Muscle of arm (tissue), 14 donors: ENCODE measurements at places on chromosomes 7 and 10.

- DNase-seq, result peak; percentile 25
Observed at GRCh38 chr7:33964417-33965182, 59.3 kb downstream of the BMPER start.

DNA sequence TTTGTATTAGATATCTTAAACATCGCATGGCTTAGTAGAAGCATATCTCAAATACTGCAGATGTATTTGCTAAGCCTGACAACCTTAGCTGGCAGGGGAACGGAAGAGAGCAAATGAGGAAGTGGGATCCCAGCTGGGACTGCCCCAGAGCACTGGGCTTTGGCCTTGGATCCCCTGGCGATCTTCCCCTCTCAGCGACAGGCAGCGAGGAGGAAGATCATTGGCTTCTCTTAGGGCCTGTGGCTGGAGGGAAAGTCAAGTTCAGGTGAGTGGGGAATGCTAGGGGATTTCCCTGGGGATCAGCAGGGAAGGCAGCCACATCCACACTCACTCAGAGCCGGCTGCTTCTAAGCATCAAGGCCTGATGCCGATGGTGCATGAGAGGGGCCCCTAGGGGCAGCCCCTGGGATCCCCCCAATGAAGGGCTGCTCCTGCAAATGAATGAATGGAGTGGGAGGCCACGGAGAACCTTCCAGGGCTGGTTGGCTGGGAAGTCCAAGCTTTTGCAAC, 42.0 kb downstream of the LYZL2 start:
- no peak for DNase-seq

DNA sequence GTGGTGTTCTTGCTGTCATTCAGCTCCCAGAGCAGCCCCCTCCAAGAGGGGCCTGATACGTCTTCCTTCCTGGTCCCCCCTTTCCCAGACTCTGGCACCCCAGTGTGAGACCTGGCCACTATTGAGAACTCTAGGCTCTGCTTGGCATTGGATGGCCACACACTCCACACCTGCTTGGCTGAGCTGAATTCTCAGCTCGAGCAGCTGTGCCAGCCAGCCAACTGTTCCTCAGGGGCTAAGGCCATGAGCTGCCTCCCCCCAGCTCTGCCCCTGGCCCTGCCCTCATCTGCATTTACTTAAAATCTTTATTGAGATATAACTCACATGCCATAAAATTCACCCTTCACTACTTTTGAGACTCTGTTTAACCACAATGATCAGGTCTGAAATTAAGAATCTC, 6.7 kb downstream of the TLL2 start:
- DNase-seq, result no peak

GRCh38 chr7:159205833-159206232, 61.2 kb upstream of the VIPR2 start:
- no peak for DNase-seq

DNA sequence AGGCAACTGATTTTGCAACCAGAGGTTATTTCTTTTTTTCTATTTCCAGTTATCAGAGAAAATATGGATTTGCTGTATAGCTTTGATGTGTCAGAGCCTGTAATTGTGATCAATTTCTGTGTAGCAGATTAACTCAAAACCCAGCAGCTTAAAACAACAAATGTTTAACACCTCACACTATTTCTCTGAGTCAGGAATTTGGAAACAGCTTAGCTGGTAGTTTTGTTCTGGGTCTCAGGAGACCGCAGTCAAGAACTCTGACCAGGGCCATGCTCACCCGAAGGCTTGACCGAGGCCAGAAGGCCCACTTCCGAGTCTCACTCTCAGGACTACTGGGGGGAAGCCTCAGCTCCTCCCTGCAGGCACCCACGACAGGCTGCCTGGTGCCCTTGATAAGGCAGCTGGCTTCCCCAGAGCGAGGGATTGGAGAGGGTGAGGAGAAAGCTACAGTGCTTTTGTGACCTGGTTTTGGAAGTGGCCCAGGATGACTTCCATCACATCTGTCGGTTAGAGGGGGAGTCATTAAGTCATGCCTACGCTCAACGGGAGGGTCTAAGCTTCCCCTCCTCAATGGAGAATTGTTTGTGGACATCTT, 105.7 kb upstream of the SHH start:
- DNase-seq, result no peak

DNA sequence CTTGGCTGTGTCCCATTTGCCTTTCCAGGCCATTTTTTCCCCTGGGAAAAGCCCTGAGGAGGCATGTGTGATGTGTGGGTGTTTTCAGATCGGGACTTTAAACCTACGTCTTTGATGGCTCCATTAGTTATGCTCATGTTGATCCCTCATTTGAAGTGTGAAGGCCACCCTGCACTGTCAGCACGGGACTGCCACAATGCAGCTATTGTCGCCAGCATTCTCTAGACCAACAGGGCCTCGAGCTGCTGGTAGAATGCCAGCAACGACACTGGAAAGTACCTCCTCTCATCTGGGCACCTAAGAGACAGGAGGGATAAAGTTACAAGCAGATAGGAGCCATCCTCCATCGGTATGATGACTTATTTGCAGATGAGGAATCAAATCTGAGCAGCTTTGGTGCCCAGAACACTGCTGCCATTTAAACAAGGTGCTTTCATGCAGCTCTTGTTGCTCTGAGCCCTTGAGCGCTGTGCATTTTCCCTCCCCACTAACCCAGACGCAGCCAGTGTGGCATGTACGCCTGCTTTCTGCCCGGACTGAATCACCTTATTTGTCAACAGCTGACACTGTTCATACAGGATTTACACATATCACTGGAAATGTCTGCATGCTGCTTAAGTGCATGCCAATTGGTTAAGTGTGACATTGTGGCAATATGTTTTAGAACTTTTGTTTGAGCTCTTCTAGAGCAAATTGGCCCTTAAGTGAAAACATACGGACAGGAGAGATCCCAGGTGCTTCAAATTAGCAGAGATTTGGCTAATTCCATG, 175.0 kb upstream of the PITRM1 start:
- no peak for DNase-seq

- no peak for DNase-seq
Observed at GRCh38 chr10:11015446-11015934, 2.2 kb upstream of the CELF2 start.

DNA sequence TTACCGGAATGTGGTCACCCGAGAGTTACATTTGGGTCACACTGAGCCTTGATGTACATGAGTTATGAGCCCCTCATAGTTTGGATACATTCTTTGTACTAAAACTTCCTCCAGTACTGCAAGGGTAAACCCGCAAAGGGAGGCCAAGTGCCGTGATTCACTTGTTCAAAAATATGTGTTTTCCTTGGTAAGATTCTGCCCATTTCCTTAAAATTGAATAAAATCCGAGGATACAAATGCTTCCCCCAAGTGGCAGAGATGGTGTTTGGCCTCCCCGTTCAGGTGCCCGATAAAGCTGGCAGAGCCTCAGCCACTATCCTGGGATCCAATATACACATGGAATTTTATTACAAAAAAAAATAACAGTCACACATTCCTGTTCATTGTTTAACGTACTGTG, 268.3 kb downstream of the DIP2C start:
- DNase-seq, result no peak

DNA sequence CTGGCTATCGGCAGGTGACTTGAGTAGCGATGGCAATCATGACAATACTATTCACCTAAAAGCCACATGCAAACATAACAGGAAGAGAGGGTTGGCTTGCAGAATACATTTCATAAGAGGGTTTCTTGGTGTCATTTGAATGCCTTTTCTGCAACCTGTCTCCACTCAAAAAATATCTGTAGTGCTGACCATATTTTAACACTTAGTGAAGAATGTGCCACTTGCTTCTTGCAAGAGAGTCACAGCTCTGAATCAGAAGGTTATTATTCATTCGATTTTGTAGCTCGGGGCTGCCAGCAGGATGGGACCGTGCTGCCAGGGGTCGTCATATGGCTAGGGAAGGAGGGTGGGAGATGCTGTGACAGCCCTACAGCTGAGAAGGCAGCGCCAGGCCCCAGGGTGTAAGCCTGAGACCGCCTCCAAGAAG, 152.0 kb upstream of the PITRM1 start:
- DNase-seq, result no peak

GRCh38 chr10:49112851-49113250, 2.5 kb downstream of the VSTM4 start:
- DNase-seq, result no peak

- peak; percentile 2 for DNase-seq
Observed at GRCh38 chr7:86784765-86785164, 141.1 kb downstream of the GRM3 start.

- DNase-seq, result peak; percentile 74
Observed at GRCh38 chr10:34666008-34666704, 148.9 kb downstream of the PARD3 start.

- DNase-seq, result no peak
Observed at GRCh38 chr10:81065474-81065873, 527.8 kb downstream of the SH2D4B start.

DNA sequence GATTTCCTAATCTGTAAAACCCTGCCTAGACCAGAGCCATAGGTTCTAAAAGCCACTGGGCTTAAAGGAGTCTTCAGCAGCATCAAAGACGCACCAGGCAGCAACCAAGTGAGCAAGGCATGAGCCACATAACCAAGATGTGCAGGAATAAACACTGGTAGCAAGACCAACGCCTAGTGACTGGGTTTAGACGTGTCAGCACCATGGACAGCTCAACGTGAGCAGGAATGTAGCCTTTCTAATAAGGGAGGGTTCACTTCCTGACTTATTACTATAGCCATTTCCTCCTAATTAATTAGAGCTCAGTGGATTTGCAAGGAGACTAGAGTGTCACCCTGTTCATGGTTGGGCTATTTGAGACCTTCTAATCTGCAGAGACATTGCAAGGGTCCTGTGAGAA, 223.7 kb downstream of the LHFPL3 start:
- DNase-seq, result peak; percentile 6

GRCh38 chr7:101913851-101914250, 96.4 kb downstream of the CUX1 start:
- no peak for DNase-seq

DNA sequence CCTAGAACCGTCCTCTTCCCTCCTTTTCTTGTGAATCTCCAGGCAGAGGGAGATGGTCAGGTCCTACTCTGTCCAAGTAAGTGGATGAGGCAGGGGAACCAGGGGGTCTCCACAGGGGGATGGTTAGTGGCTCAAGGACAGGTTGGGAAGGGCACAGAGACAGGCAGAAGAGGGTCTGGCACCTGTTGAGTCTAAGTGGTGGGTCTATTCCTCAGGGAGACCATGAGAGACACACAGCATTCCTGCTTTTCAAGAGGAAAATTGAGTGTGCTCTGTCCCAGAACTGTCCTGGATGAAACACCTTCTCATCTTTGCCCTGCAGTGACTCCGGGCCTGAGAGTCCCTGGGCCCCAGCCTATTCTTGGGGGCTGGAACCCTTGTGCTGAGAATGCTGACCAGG, 184.8 kb upstream of the GALNT17 start:
- no peak for DNase-seq

DNA sequence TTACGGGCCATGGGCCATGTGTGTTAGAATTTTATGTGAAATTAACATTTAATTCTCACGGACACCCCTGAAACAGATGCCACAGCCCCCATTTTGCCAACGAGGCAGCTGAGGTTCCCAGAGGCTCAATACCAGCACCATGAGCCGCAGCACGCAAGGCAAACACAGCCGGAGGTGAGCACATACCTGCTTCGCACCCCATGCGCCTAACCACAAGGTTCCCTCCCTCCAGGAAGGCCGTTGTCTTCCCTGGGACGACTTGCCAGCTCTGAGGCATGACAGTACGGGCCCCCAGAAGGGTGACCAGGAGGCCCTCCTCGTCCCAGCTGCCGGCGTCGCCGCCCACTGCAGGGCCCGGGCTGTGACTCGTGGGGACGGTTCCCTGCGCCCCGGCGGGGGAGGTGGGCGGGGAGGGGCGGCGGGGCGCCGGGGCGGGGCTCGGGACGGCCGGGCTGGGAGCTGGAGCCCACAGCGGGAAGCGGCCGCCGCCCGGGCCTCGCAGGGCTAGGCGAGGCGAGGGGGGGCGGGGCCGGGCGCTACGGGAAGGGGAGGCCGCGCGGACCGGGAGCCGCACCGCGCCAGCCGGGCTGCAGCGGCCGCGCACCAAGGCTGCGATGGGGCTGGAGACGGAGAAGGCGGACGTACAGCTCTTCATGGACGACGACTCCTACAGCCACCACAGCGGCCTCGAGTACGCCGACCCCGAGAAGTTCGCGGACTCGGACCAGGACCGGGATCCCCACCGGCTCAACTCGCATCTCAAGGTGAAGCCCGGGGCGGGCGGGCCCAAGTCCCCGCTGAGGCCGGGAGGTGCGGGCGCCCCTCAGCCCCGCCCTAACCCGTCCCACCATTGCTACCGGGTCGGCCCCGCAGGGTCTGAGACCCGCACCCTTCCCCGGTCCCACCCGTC, at the start of gene CAV2:
Gene CAV2, plus strand, starts transcription at position 571 of the 910 bp plus-strand sequence. Its CDS starts 44 bp downstream, at position 615.
- DNase-seq, result peak; percentile 37

DNA sequence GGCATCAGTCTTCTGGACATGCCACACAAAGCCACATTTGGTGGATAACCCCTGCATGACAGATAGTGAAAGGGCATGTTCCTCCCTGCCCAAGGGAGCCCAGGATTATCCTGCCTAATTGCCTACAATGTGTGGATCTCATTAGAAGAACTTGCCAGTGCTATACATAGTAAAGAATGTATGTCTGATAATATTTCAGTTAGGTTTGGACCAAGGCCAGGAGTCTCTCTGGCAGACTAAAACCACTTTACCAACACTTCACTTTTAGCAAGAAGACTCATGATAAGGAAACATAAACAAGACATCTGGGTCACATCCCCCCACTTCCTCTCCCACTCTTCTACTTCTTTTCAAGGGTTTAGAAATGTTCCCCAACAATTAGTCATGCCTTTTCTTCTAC, 196.7 kb downstream of the MTERF1 start:
- peak; percentile 15 for DNase-seq

DNA sequence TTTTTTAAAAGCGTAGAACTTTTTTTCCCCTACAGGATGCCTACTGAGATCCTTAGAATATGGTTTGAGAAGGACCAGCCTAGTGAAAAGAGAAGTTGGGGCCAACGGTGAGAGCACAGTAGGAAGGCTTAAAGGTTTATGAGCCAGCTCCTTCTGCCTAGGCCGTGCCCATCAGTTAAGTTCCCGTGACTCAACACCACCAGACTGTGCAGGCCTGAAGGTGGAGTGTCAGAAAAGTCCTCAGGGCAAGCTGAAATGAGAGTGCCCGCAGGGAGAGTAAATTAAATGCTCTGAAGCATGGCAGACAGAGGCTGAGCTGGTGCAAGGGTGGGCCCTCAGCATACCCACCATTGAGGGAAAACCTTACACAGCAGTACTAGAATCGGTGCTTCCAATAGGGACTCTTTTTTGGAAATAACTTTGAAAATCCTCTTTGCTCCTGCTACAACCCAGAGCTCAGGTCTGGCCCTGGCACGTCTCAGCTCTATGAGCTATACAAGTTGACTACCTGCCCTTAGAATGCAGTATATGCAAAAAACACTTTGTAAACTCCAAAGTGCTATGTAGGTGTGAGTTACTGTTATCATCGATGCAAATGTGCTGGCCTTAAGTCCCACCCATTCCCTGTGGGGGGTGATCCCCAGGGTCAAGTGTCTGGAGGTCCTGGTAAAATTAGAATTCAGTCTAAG, 15.2 kb upstream of the C10orf67 start:
- DNase-seq, result no peak
